Hypothalamus (tissue), 51 donors: ENCODE measurements at places on chromosomes 1 and 21.

- DNase-seq, result no peak
Measured at GRCh38 chr1:197213193-197213592, 54.9 kb upstream of the CRB1 start.

DNA sequence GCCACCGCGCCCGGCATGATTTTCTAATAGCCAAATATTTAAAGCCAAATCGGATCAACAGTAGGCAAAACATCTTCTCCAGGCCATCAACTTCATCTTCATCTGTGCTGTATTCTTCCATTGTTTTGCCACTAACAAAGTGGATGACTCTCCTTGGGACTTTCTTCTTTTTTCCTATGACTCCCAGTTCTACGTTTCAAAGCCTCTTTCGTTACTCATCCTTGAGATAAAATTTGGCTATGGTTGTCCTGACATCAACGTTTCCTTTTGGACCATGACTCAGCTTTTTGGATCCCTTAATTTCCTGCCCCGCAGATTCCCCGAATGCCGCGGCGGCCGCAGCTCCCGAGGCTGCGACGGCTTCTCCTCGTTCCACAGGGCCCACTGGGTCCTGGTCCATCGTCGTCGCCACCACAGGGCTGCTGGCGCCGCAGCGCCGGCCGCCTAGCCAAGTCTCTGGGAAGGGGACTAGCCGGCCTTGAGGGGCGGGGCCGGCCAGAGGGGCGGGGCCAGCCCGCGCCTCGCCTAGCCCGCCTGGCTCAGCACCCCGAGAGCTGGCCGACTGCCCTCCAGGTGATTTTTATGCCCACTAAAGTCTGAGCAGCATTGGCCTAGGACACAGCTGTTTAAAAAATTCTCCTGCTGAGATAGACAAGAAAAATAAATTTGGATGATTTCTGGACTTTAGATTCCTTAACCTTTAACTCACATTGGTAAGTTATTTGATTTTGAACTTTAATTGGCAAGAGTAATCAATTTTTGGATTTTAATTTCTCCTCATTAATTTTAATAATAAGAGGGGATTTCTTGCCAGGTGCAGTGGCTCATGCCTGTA, 93.9 kb downstream of the ADCY10 start:
- peak; percentile 29 for DNase-seq

- DNase-seq, result no peak
Measured at GRCh38 chr1:101977266-101977665, 19.5 kb downstream of the OLFM3 start.

DNA sequence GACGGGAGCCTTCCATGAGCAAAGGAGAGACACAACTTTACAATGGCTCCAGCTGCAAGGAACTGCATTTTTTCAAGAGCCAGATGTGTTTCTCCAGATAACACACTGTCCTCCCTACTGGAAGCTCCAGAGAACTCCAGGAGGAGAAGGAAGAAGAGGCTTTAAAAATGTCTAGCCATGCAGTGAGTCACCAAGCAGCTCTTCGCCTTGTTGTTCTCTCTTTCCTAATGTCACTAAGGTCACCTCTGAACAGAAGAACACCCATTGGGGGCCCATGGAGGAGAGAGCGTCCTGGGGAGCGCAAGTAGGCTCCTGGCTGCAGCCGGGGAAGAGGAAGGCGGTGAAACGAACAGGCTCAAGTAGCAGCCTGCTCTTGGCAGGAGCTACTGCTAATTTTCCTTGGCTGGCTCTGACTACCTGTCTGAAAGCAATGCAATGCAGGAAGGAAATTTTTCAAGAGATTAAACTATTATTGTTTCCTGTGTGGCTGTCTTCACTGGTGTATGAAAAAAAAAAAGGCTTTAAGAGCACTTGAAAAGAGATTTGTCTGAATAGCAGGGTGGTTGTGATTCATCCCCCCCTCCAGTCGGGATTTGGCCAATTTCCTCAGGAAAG, 321.9 kb downstream of the SETD4 start:
- DNase-seq, result peak; percentile 7

DNA sequence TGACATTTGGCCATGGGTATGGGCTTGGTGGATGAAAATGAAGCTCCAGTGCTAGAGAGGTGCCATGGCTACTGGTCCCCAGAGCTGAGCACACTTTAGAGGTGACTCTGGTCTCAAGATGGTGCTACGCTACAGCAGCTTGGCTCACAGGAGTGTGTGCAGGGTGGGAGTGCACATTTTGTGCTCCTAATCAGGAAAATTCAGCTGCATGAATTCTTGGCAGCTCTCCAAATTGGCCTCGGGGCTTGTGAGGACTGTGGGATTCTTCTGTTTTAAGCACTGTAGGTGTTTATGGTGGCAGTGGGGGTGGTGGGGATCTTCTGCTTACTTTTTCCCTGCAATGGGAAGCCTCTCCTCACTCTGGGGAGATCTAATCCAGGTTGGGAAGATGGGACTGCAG, 17.3 kb upstream of the TIPRL start:
- DNase-seq, result no peak

GRCh38 chr1:98963064-98963758, 41.5 kb downstream of the PLPPR5 start:
- DNase-seq, result no peak

GRCh38 chr1:186535388-186536133, 74.6 kb upstream of the PDC start:
- DNase-seq, result no peak

DNA sequence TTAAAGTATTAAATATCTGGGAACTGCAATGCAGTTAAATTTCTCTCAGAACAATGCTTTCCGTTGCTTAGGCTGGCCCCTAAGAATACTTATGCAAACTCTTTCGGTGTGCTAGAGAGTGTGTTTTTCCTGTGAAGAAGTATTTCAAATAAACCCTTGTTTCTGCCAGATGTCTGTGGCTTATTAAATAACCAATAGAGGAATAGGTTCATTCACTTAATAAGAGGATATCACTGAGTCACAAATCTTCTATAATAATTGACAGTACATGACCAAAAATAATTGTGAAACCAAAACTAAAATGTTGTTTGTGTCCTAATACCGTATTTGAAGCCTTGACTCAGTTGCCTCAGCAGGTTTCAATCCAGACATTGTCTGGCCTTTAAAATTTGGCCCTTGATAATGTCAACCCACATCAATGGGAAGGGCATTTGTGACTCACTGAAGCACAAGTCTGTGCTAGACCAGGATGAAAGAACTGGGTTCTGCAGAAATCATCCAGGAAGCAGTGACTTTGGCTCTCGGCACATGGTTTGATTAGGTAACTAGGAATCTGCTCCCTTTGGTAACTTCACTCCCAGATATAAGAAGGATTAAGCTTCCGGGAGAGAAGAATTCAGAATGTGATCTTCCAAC, 104.2 kb upstream of the BARHL2 start:
- DNase-seq, result no peak

DNA sequence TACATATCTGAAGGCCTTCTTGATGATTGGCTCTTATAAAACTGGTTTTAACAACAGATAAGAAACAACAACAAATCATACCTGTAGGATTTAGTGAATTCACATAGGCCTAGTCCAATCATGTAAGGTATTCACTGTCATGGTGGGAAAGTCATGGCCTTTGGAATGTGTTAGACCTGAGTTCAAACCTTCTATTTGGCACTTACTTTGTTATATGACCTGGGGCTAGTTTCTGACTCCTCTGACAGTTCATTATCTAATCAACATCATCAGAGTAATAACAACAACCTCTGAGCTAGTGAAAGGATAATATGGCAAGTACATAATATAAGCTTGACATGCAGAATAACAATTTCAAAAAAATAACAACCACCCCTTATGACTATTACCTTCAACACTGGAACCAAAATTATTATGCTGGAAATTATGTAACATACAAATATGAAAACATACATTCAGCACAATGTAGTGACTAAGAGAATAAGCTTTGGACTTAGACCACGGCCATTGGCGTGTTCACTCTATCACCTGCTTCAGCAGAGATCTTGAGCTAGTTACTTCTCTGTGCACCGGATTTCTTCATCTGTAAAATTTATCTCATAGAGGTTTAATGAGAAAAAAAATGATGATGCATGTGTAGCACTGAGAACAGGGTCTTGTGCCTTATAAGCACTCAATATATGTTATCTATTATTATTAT, 597.6 kb downstream of the LMO4 start:
- no peak for DNase-seq

DNA sequence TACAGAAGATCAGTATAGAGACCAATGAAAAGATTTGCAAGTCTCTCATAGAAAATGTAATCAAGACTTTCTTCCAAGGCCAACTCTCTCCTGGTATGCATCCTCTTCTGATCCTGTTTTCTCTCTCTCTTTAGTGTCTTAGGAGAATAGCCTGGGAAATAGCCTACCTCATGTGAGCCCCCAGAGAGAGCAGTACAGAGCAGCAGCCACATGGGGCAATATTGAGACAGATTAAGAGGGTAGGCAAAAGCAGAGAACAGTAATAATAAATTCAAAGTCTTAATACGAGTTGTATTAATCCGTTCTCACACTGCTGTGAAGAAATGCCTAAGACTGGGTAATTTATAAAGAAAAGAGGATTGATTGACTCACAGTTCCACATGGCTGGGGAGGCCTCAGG, 61.4 kb downstream of the RNASEL start:
- no peak for DNase-seq

DNA sequence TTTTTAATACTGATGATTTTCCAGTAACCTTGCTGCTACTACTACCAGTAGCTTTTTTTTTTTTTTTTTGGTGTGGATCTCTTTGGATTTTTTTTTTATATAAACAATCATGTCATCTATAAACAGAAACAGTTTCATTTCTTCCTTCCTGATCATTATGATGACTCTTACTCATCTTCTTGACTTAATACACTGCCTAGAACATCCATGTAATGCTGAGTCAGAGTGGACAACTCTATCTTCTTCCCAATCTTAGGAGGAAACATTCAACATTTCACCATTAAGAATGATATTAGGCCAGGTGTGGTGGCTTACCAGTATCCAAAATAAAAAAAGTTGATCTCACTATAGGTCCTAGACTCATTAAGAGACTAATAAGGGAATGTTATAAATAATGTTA, 69.1 kb downstream of the RUSC1 start:
- DNase-seq, result no peak

GRCh38 chr1:192010406-192010805, 147.9 kb upstream of the RGS18 start:
- DNase-seq, result no peak

DNA sequence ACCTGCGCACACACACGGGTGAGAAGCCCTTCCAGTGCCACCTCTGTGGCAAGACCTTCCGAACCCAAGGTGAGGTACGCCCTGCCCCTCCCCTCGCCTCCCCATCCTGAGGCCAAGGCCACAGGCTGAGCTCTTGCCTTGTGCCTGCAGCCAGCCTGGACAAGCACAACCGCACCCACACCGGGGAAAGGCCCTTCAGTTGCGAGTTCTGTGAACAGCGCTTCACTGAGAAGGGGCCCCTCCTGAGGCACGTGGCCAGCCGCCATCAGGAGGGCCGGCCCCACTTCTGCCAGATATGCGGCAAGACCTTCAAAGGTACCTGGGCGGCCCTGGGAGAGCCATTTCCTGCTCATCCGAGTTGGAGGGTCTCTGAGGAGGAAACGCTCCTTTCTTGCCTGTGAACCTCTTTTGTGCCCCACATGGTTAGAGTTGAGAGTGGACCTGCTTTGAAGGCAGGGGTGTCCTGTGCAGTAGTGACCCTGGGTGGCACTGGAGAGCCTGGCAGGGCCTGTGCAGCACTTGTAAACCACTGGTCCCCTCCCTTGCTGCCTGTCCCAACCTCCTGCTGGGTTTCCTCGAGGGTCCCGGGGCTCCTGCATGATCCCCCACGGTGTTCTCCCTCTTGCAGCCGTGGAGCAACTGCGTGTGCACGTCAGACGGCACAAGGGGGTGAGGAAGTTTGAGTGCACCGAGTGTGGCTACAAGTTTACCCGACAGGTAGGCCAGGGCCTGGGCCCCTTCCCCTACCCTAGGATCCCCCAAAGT, 8.5 kb downstream of the ZBTB48 start:
- no peak for DNase-seq

- DNase-seq, result peak; percentile 39
Measured at GRCh38 chr1:31203215-31203614, 36.5 kb downstream of the NKAIN1 start.

- DNase-seq, result no peak
Measured at GRCh38 chr1:39266269-39266668, 61.8 kb downstream of the MACF1 start.

GRCh38 chr1:30834253-30834652, 74.3 kb downstream of the SDC3 start:
- DNase-seq, result no peak

GRCh38 chr1:192939440-192939839, 119.7 kb downstream of the UCHL5 start:
- no peak for DNase-seq

GRCh38 chr1:234602334-234603220, 7.4 kb downstream of the IRF2BP2 start:
- DNase-seq, result no peak

- DNase-seq, result no peak
Measured at GRCh38 chr1:56397409-56397808, 182.0 kb downstream of the PLPP3 start.

- DNase-seq, result no peak
Measured at GRCh38 chr1:151475175-151475574, 15.9 kb upstream of the POGZ start.

DNA sequence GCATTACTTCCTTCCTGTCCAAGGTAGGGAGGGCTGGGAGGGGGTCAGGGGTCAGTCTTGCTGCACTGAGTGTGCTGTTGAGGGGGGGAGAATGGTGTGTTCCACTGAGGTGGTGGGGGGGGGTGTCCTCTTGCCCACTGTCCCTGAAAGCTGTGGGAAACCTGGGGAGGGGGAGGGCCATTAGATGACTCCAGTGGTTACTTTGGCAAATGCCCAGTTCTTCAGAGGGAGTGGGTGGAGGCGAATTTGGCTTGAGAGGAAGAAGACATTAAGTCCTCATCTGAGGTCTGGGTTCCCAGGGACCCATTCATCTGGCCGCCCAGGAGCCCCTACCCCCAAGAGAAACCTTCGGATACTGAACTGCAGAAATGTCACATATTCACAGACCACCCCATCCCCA, 36.2 kb downstream of the MEF2D start:
- DNase-seq, result no peak

DNA sequence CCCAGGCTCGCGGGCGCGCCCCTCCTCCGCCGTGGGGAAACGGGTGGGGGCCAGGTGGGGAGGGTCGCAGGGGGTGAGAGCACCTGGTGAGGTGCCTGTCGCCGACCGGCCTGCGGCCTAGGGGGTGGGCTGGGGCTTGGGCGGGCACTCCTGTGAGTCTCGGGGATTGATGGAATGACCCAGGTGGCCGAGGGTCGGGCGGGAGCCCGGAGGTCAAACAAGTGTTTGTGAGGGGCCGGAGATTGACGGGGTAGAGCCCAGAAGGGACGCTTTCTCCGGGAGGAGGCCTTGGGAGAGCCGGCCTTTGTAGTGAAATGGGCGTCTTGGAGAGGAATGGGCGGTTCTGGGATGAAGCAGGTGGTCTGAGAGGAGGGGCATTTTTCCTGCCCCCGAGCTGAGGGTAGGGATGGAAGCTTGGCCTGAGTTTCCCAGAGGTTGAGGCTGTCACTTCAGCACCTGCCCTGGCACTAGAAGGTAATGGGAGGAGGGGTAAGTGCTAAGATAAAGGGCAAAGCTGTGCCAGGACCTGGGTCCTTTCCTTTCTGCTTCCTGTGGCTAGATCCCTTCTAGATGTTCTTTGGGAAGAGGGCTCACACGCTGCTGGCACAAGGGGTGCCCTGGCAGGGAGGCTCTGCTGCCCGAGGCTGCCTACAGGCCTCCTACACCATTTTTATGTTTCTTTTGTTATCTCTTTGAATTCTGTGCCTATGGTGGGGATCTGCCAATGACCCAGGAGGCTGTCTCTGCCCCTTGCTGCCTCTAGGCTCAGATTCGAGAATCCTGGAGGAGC, 56.1 kb downstream of the NDUFS5 start:
- DNase-seq, result no peak
